K562 (cell line): ENCODE measurements at places on chromosomes 6 and 20. TPM values are rescaled to one million over a fixed set of nuclear protein-coding genes. Genes with fewer than 3 reads are reported as not detected.
A peak's percentile ranks its signal among the peaks of the same experiment; 100 is the strongest.

The SNPH gene
- 2.1 and 2.8 TPM in 2 replicates for polyA plus RNA-seq

DNA sequence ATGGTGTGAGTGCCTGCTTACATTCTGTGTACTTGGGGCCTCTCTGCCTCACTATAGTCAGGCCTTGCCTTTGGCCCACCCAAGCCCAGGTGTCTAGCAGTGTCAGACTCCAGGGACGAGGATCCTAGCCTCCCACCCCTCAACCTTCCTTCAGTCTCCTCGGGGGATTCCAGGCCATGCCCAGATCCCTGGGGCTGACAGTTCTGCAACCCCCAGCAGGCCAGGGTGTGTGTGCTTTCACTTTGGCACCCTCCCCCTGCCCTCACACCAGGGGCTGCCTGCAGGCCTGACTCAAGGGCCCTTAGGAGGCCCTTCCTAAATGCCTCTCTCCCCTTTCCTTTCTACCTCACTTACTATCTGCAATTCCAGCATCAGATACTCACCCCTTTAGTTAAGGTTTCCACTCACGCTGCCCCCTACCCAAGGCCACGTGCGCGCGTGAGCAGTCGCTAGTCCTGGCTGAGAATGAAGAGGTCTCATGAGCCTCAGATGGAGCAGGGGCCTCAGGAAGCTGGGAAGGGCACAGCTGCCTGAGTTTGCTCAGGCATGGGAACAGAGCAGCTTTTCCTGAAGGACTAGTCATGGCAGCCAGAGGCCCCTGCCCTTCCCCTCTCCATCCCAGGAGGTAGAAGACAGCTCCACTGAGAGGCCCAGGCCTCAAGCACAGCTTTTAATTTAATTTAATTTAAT is 859 bp upstream of the CLPS start:
- peak; percentile 16 for DNase-seq
- H3K36me3 ChIP-seq: no peaks in the 10 kb centered on the region
- no peak overlapping the region for H3K4me3 ChIP-seq
- no peaks in the 10 kb centered on the region for H3K4me1 ChIP-seq
- H3K27ac ChIP-seq: no peak overlapping the region
- H3K27me3 ChIP-seq: peaks cover 14% of the 10 kb centered on the region; the same call in 2 of the 3 replicates

- peaks cover 52% of the 10 kb centered on the region for H3K27me3 ChIP-seq
- DNase-seq: no peak
- H3K36me3 ChIP-seq: no peaks in the 10 kb centered on the region
- H3K4me3 ChIP-seq: no peak overlapping the region
- no peaks in the 10 kb centered on the region for H3K4me1 ChIP-seq
Observed at GRCh38 chr6:150043096-150043495, 17.8 kb upstream of the RAET1L start.

GRCh38 chr20:6480328-6481200 is 286.9 kb upstream of the BMP2 start:
- no peaks in the 10 kb centered on the region for H3K4me1 ChIP-seq
- DNase-seq: no peak
- H3K36me3 ChIP-seq: no peaks in the 10 kb centered on the region
- H3K4me3 ChIP-seq: no peak overlapping the region
- no peak overlapping the region for H3K27ac ChIP-seq

DNA sequence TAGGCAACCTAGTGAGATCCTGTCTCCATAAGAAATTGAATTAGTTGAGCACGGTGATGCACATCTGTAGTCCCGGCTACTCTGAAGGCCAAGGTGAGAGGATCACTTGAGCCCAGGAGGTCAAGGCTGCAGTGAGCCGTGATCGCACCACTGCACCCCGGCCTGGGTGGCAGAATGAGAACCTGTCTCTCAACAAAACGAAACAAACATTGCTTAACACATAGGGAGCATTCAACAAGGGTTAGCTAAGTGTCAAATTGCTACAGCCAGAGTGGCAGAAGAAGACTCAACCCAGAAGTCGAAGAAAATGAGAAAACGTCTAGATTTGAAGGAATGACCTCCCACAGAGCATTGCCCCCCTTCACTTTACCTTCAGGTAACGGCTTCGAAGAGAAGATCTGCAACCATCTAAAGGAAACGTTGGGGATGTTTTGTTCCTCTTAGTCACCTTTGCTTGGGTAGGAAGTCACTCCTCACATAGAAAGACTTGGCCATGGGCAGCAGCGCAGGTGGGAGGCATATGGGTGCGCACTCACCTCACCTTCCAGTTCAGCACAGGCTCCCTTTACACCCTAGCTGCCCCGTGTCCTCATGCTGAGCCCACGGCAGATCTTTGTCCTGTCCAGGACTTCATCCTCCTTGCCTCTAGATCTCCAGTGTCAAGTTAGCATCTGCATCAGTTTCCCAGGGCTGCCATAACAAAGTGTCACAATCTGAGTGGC is 63.7 kb upstream of the SHLD1 start:
- no peak overlapping the region for H3K4me3 ChIP-seq
- DNase-seq: no peak
- no peak overlapping the region for H3K27ac ChIP-seq

The LMBRD1 gene
- polyA plus RNA-seq: 21.3 and 22.2 TPM in 2 replicates

DNA sequence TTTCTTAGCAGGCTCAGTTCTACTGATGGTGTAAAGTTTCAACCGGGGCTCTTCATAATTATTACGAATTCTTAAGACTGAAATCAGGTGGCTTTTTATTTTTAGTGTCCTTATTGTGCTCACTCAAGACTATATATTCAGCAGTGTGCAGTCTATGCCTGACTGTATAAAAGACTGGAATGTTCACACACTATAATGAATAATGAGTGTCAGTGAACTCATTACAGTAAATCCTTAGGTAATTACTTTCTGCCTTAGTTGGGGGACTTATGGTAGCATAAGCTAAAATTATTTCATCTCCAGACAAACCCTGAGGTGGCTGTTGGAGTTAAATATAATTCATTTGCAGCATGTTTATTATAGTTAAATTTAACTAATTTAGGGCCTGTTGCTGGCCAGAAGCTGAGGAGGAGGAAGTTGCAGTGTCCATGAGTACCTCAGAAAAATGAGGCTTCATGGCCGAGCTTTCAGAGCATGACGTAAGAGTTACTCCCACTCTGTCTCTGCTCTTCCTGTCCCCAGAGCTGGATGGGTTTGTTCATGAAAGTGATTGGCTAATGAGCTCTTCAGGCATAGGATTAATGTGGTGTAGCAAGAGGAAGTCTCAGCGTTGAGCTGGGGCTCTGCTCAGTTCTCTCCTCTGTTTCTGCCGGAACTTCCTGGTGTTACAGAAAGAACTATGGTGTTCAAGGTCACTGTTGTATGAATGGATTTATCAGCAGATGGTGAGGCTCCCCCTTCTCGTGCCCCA is 335.7 kb downstream of the NRN1 start:
- no peaks in the 10 kb centered on the region for H3K36me3 ChIP-seq
- peak; percentile 67 for DNase-seq
- no peak overlapping the region for H3K4me3 ChIP-seq
- H3K4me1 ChIP-seq: peaks cover 17% of the 10 kb centered on the region

DNA sequence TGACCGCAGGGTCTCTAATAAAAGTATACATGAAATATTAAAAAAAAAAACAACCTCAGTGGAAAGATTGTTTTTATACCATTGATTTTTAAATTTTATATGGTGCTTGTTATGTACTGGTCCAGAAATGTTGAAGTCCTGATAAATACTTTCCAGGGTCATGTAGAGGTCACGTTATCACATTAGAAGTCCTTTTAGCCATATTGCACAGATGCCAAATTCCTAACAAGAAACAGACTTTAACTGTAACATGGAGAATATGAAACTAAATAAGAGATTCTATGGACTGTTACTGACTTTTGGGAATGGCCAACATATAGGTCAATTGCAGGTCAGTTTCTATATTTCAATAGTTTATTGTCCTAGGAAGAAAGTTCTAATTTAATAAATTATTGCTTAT is 89.0 kb downstream of the ADGRB3 start:
- DNase-seq: no peak
- H3K27ac ChIP-seq: no peak overlapping the region
- H3K27me3 ChIP-seq: no peaks in the 10 kb centered on the region
- H3K36me3 ChIP-seq: no peaks in the 10 kb centered on the region

The LPA gene
- polyA plus RNA-seq: 0.15 TPM in 1 of 2 replicates, not detected in the other
